Glutamatergic neuron (in vitro differentiated cells): ENCODE measurements at places on chromosomes 7 and 10. TPM values are rescaled to one million over a fixed set of nuclear protein-coding genes. Genes with fewer than 3 reads are reported as not detected.
A peak's percentile ranks its signal among the peaks of the same experiment; 100 is the strongest.

DNA sequence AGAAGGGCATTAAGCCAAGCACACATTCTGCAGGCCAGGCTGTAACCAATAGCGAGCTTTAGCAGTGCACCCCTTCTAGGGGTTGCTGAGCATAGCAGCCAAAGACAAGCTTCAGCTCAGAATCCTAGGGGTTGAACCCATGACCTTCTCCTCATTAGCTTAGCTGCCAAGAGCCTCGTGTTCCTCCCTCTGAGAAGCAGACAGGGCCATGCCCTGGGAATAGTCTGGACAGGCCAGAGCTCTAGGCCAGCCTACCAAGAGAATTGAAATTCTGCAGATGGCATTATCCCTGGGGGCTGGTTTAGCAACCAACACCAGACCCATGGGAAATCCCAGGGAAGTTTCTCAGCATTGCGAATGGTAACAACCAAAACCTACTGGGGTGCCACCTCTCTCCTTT is 77.2 kb downstream of the PLXNA4 start:
- DNase-seq = no peak

SPDYE1 gene
- not detected for total RNA-seq

DNA sequence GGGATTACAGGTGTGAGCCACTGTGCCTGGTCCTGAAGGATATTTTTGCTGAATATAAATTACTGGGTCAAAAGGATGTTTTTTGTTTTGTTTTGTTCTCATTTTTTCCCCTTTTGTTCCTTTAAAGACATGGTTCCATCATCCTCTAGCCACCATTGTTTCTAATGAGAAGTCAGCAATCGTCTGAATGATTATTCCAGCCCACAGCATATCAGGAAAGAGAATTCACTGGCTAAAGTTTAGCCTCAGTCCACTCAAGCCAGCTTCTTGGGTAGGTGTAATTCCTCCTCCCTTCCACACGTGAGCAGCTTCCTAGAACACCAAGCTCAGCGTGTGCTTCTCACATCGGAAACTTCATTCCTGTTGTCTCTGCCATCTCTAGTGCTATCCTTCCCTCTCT is 112.8 kb upstream of the INSIG1 start:
- no peak for DNase-seq

DNA sequence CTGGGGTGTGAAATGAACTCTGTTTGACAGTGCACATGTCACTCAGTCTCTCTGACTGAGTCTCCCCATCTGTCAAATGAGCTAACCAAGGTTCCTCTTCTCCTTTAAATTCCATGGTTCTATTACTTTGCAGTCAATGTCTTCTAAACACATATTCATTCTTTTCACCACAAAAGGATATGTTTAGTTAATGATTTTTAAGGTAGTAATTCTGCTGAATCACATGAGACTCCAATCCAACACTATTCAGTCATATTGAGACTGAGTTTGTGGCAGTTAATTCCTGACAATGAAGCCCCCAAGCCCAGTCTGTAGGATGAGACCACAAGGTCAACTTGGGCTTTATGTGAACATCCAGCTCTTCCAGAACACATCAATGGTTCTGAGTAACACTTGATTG is 85.3 kb downstream of the CALN1 start:
- no peak for DNase-seq

DNA sequence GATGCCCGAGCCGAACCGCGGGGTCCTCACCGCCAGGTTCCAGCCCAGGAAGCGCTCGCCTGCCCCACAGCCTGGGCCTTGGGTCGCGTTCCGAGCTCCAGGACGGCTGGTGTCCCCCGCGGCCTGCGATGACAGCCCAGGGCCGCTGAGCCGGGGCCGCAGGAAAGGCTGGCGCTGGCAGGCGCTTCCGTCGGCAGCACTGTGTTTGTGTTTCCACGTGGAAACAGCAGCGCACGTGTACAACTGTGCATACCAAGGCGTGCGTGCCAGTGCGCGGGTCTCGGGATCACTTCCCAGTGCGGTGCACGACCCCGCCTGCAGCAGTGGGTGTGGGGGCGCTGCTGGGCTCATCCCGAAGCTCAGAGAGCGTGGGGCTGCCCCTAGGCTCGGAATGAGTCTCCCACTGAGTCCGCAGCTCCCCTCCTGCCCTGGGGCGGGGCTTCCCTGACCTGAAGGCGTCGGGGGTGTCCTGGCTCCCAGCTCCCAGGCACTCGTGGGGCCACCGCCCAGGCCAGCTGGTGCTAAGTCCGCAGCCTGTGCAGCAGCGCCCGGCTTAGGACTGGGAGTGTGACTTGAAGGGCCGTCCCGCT is 17.2 kb downstream of the AP5Z1 start:
- DNase-seq = peak; percentile 59

MRC1 gene
- 7.9 TPM for total RNA-seq
